Cortex of kidney (tissue), 1 donor: ENCODE measurements at places on chromosomes 1 and 21.

- no peak for DNase-seq
These were observed 326.0 kb downstream of the BARHL2 start for GRCh38 chr1:90391126-90391525.

DNA sequence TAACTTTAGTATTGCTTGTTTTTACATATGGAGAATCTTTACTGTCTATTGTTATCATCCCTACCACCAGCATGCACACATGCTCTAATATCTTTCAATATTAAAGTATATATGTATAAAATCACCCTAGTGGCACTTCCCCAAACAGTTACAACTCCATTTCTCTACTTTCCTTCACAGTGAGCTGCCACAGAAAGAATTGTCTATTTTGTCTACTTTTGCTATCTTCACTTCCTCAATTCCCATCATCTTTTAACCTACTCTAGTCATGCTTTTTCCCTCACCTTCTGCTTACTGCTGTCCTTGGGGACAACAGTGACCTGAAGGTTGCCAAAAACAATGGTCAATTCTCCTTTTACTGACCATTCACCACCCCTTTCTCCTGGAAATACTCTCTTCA, 59.2 kb downstream of the VCAM1 start:
- no peak for DNase-seq

DNA sequence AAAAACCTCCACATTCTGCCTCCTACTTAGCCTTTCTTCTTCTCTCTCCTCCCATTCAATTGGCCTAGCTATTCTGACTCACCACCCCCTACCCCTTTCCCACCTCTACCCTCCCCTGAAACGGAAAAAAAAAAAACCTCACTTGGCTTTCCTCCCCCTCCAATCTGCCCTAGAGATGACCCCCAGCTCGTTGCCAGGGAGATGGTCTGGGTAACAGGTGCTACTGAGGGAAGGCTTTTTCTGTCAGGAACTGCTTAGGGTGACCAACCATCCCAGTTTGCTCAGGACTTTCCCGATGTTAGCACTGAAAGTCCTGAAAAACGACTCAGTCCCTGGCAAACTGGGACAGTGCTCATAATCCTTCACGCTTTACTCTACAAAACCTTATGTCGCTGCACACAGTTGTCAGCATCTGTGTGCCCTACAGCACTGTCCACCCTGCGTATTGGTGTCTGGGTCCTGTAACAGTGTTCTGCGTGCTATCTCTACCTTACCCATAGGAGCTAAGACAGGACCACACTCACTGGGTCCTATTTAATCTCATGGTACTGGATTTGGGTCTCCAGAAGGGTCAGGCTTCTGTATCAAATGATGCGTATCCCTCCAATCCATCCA, 7.7 kb upstream of the CADM3 start:
- no peak for DNase-seq

GRCh38 chr1:202105571-202106339, 17.0 kb upstream of the GPR37L1 start:
- DNase-seq, result no peak

DNA sequence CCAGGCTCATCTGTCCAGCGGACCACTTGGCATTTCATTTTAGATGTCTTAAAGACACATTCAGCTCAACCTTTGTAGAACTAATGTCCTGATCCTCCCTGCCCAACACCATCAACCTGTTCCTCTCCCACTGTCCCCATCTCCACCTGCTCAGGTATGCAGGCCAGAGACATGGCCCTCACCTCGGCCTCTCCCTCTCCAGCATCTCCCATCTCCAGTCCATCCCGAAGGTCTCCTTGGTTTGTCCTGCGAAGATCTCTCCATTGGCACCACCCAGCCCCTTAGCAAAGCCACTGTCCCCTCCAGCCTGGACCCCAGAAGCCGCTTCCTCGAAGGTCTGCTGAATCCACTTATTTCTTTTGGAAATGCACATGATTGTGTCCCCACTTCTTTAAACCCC, 20.9 kb upstream of the KCNC4 start:
- DNase-seq, result no peak

- no peak for DNase-seq
These were observed 146.2 kb downstream of the PLPP3 start for GRCh38 chr1:56433056-56433577.

- DNase-seq, result no peak
These were observed 45.3 kb downstream of the TIAM1 start for GRCh38 chr21:31298618-31299269.

DNA sequence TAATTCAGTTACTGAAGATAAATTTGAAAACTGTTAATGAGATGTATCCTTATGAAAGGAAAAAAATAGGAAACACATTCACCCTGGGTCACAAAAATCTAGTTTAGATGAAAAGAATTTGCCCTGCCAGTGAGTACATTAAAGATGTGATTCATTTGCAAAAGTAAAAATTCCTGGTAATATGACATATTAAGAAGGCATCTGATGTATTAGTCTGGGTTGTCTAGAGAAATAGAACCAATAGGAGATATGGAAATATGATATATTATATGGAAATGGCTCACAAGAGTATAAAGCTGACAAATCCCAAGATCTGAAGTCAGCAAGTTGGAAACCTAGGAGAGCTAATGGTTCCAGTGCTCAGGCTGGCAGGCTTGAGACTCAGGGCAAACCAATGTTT, 153.8 kb downstream of the MRPL39 start:
- no peak for DNase-seq

DNA sequence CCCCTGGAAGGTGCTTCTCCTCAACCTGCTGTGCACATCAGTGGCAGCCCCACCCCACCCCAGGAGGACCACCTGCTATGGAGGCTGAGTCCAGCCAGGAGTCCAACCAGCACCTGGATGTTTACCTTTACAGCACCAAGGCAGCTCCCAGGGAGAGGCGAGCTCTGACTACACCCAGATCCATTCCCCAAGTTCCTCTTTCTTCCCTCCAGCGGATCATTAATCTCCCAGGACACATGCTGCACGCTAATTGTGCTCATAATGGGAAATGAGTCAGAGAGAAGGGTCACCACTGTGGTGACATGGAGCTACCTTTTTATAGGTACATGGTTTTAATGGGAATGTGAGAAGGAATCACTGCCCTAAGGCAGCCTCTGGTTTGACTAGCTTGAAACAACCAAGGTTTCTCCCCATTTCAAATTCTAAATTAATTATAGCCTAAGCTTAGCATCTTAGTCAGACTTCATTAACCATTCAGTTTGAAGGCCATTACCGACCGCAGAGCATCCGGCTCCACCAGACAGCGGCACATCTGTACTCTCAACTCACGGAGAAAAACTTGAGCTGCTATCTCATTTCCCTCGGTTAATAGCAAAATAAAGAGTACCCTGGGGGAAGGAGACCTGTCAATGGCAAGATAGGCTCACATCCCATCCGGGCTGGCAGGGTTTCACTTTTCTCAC, 173.1 kb upstream of the GALNT2 start:
- DNase-seq, result no peak
